ENCODE measurements at places on chromosomes 6 and 20.
A peak's percentile ranks its signal among the peaks of the same experiment; 100 is the strongest.

DNA sequence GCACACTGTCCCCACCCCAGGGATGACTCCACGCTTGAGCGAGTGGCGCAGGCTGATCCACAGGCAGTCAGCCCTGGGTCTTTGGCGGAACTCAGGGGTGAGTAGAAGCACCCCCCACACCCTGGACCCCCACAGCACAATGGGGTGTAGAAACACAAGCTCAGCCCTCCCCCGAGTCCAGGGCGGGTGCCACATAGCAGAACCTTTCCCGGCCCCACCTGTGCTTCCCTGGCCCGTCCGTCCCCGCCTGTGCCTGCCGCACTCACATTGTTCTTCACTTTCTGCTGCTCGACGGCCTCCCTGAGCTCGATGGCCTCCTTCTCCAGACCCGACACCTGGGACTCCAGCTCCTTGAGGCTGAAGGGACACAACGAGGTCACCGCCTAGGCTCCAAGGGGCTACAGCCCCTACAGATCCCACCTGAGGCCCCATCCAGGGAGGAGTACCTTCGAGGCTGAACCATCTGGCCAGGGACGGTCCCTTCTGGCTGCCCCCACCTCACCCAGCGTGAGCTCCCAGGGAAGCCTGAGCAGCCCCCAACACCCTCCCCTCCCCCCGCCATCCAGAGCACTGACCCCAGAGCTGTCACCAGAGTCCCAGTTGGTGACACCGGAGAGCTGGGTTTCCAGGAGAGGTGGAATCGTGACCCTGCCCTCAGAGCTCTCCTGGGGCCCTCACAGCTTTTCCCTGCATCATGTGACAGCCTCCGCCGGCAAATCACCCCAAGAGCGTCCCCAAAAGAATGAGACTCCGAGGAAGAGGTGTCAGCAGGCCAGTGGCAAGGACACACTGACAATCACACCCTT, 55.6 kb downstream of the DSTN start:
- DNase-seq, result no peak

DNA sequence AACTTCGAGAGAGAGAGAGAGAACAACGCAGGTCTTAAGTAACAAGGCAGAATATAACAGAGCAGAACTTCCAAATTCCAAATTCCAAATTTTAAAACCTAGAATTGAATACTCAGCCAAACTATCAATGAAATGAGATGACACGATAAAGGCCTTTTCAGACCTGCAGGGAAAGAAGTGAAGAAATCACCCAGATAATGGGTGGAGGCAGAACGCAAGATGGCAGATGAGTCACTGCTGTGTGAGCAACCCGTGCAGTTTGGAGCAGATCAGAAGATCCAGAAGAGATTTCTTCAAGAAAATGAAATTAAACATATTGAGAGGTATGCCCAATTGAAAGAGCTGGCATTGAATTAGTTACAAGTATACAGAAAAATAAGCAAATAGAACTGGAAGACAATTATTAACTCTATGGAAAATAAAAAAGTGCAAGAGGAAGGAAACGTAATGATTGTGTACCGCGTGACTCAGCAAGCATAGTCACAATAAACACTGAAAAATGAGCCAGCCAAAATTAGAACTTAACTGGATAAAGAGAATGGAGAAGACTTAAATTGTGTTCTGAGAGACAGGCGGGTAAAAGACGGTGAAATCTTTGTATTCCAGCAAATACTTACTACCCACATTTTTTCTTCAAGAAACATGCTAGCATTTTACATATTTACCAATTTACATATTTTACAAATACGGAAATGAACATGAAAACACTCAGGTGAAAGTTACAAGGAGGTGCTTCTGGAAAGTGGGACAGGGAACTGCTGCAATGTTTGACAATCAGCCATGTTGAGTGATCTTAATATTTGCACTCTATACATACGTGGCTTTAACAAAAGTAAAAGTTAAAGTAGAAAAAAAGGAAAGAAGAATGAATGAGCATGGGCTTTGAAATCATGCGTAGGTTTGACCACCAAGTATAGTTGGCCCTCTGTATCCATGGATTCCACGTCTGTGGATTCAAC, 87.9 kb upstream of the CDYL start:
- DNase-seq, result peak; percentile 68

- peak; percentile 92 for DNase-seq
These were observed at the start of gene COX7A2 for GRCh38 chr6:75243333-75244062. TSS of gene COX7A2 (minus strand) at chr6:75243801. CDS start at chr6:75243734, 67 bp downstream.

DNA sequence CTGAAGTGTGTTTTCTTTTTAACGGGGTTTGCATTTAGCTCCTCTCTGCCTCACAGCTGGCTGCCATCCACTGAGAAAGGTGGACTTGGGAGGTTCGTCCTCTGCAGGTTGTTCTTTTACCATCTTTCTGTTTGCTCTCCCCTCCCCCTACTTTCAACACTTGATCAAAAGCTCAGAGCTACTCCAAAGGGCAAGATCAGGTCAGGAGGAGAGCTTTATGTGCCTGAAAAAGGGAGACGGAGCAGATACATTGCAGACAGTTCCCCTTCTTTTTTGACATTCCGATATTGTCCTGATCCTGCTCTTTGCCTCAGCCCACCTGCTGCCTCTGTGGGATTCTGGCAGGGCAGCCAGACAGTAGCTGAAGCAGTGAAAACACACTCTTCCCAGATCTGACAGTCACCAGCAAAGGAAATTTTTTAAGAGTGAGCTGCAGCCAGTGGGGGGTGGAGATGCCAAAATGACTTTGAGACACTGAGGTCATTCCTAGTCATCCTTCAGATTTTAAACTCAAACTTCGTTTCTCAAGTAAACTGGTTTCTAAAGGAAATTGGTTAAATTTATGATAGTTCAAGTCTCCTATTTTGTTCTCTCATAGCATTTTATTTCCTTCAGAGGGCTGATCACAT, 26.5 kb downstream of the SMLR1 start:
- peak; percentile 42 for DNase-seq

- DNase-seq, result no peak
These were observed 11.0 kb downstream of the SRC start for GRCh38 chr20:37356961-37357371.

GRCh38 chr6:42260972-42261371, 43.3 kb upstream of the MRPS10 start:
- DNase-seq, result no peak

DNA sequence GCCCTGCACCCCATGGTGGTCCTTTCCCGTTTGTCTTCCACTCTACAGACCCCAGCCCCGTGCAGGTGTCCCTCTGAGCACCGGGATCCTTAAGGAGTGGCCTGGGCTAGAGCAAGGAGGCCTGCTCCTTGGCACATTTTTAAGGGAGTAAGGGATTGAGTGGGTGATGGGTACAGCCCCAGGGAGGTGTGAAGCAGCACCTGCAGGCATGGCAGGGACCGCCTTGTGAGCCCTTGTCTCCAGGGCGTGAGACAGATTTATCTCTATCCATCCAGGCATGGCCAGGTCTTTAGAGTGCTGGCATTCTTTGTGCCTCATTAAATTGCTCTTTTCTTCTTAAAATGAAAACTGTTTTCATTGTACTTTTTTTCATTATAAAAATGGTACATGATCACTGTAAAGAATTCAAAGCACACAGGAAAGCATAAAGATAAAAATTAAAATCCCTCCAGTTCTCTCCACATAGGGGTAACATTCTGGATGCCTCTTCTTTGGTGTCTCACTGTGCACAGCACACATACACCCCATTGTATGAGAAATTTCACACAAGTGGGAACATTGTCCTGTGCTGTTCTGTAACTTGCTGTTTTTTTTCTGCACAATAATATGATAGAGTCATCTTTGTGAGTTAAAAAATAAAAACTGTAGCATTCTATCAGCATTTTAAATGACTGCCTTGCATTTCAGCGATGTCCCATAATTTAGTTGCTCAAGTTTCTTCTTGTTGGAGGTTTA, 31.9 kb upstream of the ZNF831 start:
- no peak for DNase-seq

GRCh38 chr20:42319252-42320013, 701.3 kb upstream of the CHD6 start:
- no peak for DNase-seq

DNA sequence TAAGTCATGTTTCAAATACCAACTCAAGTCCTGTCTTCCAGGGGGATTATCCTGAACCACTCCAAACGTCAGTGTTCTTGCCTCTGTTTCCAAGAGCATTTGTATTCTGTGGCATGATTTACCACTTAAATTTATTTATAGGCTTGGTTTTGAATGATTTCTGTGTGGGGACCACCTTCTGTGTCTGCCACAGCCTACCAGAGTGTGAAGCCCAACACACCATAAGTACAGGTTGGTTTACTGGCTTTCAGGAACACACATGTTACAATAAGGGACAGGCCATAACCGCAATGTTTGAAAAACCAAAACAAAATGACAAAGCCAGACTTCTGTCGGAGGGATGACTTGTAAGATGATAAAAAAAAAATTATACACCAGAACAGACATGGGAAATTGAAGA, 56.5 kb upstream of the MAP3K7 start:
- DNase-seq, result no peak

- DNase-seq, result no peak
These were observed 53.3 kb downstream of the TRAM2 start for GRCh38 chr6:52523378-52524142.

DNA sequence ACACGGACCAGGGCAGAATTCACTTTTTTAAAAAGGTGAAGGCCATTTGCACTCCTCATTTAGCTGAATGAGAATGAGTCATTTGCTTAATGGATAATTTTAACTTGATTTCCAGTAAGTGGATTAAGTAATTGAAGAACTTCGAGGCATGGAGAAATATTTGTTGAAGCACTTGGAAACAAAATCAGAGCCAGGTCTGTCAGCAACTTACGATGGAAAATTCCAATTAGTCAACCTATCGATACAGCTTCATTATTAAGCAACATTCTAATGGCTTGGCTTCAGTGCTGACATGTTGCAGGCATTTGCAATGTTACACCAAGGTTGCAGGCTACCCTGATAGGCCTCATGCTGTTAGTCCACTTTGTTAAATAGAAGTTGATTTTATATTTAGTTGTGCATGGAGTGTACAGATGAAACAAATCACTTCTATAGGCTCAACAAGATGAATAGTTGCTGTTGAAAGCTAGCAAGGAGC, 423.5 kb upstream of the SLC35B3 start:
- no peak for DNase-seq

DNA sequence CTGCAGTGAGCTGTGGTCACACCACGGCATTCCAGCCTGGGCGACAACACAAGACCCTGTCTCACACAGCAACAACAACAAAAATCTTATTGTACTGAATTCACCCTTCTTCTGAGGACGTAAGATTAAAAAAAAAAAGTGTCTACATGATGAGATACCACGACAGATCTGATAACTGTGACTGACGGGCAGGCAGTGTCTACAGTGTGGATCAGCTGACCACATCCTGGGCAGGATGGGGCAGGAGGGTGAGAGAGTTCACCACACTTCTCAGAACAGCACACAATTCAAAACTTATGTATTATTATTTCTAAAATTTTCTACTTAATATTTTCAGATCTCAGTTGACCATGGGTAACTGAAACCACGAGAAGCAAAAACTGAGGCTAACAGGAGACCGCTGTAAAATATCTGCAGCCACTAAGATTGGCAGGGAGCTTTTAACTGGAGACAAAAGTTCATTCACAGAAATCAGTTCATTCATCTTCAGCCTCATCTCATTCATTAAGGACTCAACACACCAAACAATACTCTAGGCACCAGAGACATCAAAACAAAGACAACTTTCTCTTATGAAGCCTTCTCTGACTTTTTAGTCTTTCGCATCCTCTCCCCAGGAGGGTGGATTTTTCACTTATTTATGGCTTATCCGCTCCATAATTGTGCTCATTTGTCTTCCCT, 15.7 kb upstream of the NHSL1 start:
- DNase-seq, result no peak

DNA sequence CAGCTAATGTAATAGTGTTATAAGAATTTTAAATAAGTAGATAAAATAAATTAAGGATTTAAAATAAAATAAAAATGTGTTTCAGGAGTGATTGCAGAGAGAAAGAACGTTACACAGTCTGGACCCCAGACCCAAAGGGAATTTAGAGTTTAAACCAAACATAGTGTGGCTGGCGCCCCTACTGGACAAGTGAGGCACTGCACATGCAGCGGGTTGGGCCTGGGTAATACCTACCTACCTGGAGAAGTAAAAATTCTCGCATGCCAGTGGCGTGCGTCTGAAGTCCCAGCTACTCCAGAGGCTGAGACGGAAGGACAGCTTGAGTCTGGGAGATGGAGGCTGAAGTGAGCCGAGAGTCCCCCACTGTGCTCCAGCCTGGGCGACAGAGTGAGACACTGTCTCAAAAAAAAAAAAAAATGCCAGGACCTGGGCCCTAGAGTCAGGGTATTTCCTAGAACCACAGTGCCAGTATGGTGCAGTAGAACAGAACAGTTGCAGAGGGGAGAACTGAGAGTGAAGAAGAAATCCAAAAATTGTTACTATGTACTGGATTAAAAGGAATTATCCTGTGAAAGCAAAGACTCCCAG, 71.4 kb upstream of the TCF21 start:
- DNase-seq, result no peak

- peak; percentile 30 for DNase-seq
These were observed 190.8 kb downstream of the MTFR2 start for GRCh38 chr6:136059308-136059707.

DNA sequence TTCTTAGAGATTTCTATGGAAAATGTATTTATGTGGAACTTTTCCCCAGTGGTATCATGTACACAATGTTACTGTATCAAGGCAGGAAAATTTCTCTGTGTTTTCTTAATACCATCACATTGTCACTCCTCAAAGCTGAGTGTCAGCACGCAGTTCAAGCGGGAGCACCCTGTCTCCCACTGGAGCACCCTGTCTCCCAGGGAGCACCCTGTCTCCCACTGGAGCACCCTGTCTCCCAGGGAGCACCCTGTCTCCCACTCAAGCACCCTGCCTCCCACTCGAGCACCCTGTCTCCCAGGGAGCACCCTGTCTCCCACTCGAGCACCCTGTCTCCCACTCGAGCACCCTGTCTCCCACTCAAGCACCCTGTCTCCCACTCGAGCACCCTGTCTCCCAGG, 51.3 kb downstream of the PSMG4 start:
- DNase-seq, result no peak

- no peak for DNase-seq
These were observed 12.8 kb upstream of the PNRC1 start for GRCh38 chr6:89067796-89068195.

DNA sequence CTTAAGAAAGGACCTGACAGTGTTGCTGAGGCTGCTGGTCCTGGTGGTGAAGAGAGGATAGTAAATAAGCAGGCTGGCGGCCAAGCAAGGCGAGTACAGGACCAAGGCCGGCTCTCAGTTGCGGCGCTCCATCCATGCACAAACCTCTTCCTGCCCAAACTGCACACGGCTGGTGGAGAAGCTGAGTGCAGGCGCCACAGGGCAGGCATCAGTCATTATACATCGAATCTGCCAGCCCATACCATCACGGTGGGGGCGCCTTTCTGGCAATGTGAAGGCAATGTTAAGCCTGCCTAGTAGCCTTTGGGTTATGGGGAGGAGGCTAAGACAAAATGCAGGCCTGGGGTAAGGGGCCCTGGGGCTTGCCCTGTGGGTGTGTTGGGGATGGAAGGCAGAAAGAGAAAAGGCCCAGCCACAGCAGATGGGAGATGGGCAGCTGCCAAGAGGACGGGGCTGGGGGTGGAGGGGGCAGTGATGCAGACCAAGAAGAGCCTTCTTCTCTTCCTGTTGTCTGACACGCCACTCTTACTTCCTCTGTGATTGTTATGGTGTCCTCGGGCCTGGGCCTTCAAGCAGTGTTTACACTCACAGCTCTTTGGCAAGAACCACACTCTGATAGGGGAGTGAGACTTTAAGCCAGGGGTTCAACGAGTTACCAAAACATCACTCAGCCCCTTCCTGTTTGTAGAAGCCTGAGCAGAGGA, 20.3 kb upstream of the KCNK16 start:
- DNase-seq, result no peak

Measured in MG63 (cell line).